ENCODE measurements at places on chromosomes 13 and 19. TPM values are rescaled to one million over a fixed set of nuclear protein-coding genes. Genes with fewer than 3 reads are reported as not detected.

GRCh38 chr13:64505336-64505910 is 2724.7 kb downstream of the PCDH9 start:
- H3K4me3 ChIP-seq: no peak overlapping the region
- DNase-seq: peak; percentile 86

GRCh38 chr13:87661471-87661870 is 9.7 kb upstream of the SLITRK5 start:
- H3K36me3 ChIP-seq: no peaks in the 10 kb centered on the region
- no peak overlapping the region for H3K27ac ChIP-seq
- H3K4me1 ChIP-seq: no peaks in the 10 kb centered on the region
- H3K27me3 ChIP-seq: no peaks in the 10 kb centered on the region
- DNase-seq: no peak
- no peak overlapping the region for H3K4me3 ChIP-seq

DNA sequence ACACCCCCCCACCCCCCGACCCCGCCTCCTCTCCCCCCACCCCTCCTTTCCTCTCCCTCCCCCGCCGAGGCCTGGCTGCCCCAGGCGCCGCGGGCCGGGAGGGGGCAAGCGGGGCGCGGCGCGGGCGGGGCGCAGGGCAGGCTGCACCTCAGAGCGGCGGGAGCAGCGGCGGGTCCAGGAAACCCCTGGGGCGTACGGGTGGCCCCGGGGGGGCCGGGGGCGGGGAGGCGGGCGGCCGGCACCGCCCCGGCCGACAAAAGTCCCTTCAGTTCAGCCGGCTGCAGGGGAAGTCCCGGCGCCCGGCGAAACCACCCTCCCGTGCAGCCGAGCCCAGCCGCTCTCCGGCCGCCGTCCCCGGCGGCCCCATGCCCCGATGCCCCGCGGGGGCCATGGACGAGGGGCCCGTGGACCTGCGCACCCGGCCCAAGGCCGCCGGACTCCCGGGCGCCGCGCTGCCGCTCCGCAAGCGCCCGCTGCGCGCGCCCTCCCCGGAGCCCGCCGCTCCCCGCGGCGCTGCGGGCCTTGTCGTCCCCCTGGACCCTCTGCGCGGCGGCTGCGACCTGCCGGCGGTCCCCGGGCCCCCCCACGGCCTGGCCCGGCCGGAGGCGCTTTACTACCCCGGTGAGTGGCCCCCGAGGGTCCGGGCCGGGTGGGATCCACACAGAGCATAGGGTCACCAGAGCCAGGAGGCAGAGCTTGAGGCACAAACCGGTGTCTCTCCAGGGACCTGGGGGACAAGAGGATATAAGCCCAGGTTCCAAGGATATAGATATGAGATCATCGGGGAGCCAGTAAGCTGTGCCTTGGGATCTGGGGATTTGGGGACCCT is at the start of gene BCL3:
Gene BCL3 (plus strand): TSS at position 283 of the 829 bp plus-strand sequence. CDS start 83 bp downstream, at position 366.
- peaks cover 19% of the 10 kb centered on the region for H3K36me3 ChIP-seq
- H3K4me1 ChIP-seq: peaks cover 73% of the 10 kb centered on the region
- H3K4me3 ChIP-seq: peak within 1 kb of the TSS; percentile 96
- H3K27ac ChIP-seq: peak within 1 kb of the TSS; percentile 87

DNA sequence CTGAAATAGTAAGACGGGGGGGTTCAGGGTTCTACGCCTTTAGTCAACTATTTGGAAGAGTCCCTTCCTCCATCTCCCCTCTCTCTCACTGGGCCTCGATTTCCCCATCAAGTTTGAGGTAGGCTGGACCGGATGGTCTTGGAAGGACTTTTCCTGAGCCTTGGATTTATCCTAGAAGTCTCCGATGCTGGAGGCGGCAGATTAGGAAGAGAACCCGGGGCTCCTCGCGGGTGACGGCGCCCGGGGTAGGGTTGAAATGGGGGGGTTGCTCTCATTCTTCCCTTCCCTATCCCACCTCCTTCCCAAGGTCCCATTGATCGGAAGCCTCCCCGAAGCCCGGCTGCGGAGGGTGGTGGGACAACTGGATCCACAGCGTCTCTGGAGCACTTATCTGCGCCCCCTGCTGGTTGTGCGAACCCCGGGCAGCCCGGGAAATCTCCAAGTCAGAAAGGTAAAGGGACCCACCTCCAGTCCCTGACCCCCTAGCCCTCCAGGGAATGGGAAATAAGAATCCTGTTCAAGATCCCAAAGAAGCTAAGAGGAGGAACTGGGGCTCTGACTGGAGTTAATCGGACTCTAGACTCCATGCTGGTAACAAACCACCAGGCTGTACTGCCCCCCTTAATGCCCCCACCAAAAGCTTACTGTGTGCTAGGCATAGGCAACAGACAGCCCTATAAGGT is 781 bp downstream of the QPCTL start:
- peaks cover 3% of the 10 kb centered on the region for H3K27me3 ChIP-seq
- peak overlapping the region; percentile 96 for H3K27ac ChIP-seq
- peaks cover 26% of the 10 kb centered on the region for H3K4me1 ChIP-seq

DNA sequence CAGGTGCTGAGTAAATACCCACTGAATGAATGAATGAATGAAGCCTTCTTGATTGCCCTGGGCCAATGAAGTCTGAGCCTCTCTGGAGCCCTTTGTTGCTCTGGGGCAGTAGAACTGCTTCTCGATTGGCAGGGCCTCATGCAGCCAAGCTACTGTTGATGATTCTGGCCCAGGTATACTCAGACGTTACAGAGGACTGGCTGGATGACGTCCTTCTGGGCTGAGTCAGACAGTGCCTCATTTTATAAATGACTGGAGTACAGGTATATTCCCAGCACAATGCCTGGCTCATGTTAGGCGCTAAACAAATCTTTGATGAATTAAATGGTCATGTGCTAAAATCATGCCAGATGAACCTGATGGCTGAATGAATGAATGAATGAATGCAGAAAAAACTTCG is 243.8 kb upstream of the MAB21L1 start:
- H3K4me1 ChIP-seq: peaks cover 61% of the 10 kb centered on the region
- peak overlapping the region; percentile 48 for H3K4me3 ChIP-seq
- no peaks in the 10 kb centered on the region for H3K27me3 ChIP-seq
- DNase-seq: no peak

GRCh38 chr13:21516805-21517204 is 57.7 kb upstream of the ZDHHC20 start:
- no peak overlapping the region for H3K4me3 ChIP-seq
- no peak for DNase-seq
- no peak overlapping the region for H3K27ac ChIP-seq
- peaks cover 22% of the 10 kb centered on the region for H3K36me3 ChIP-seq
- H3K4me1 ChIP-seq: peaks cover 14% of the 10 kb centered on the region

- peaks cover 4% of the 10 kb centered on the region for H3K36me3 ChIP-seq
- H3K27ac ChIP-seq: no peak overlapping the region
- no peak overlapping the region for H3K4me3 ChIP-seq
- no peak for DNase-seq
- H3K4me1 ChIP-seq: no peaks in the 10 kb centered on the region
- H3K27me3 ChIP-seq: no peaks in the 10 kb centered on the region
These were observed 139.3 kb upstream of the ZNF507 start for GRCh38 chr19:32206065-32206464.

DNA sequence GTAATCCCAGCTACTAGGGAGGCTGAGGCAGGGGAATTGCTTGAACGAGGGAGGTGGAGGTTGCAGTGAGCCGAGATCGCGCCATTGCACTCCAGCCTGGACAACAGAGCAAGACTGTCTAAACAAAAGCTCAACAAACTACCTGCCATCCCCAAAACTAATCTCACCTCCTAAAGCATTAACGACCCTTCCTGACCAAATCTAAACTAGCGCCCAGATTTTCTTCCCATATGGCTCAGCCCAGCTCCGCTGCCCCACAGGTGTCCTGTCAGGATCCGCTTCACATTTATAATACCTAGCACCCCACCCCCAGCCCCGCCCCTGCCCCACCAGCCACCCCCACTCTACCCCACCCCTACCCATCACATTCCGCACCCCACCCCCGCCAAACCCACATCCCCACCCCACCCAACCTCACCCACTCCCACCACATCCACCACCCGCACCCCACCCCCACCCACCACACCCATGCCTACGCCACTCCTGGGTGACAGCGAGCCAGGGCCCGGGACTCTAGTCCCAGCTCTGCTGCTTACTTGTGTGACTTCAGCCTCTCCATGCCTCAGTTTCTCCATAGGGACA is 599 bp downstream of the C19orf12 start:
- peaks cover 36% of the 10 kb centered on the region for H3K4me1 ChIP-seq
- H3K36me3 ChIP-seq: no peaks in the 10 kb centered on the region
- peak overlapping the region; percentile 85 for H3K4me3 ChIP-seq
- H3K27ac ChIP-seq: peak overlapping the region; percentile 62

- peaks cover 8% of the 10 kb centered on the region for H3K36me3 ChIP-seq
- H3K4me3 ChIP-seq: no peak overlapping the region
- H3K27me3 ChIP-seq: no peaks in the 10 kb centered on the region
- H3K4me1 ChIP-seq: peaks cover 5% of the 10 kb centered on the region
These were observed 10.5 kb upstream of the OVOL3 start for GRCh38 chr19:36100476-36100875.

- peaks cover 63% of the 10 kb centered on the region for H3K36me3 ChIP-seq
- H3K27ac ChIP-seq: peak overlapping the region; percentile 77
- H3K4me1 ChIP-seq: peaks cover 25% of the 10 kb centered on the region
- peak; percentile 85 for DNase-seq
- no peaks in the 10 kb centered on the region for H3K27me3 ChIP-seq
These were observed 22.1 kb downstream of the SPART start for GRCh38 chr13:36323951-36324566.

DNA sequence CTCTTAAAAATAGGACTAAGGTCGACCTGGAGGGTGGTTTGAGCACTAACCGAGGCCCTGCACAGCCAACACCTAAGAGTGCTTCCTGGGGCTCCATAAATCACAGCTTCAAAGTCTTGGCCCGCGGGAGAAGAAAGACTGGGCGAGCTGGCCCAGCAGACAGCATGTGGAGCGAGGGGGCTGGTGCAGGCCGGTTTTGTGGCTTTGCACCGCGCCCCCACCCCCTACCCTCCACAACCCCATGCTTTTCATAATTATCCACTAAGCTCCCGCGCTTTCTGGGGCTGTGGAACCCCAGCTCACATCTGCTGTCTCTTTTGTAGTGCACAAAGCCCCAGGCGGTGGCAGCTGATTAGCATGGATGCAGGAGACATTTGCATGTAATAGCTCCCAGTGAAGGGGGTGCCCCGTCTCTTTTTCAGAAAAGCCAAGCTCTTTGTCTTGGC is 17.1 kb downstream of the CARM1 start:
- no peaks in the 10 kb centered on the region for H3K36me3 ChIP-seq
- no peak for DNase-seq
- no peak overlapping the region for H3K27ac ChIP-seq
- peaks cover 3% of the 10 kb centered on the region for H3K27me3 ChIP-seq
- H3K4me1 ChIP-seq: peaks cover 32% of the 10 kb centered on the region

GRCh38 chr19:41915776-41916414 is 12.4 kb downstream of the ERFL start:
- no peak overlapping the region for H3K4me3 ChIP-seq
- H3K36me3 ChIP-seq: no peaks in the 10 kb centered on the region
- no peaks in the 10 kb centered on the region for H3K4me1 ChIP-seq
- peaks cover 24% of the 10 kb centered on the region for H3K27me3 ChIP-seq
- no peak overlapping the region for H3K27ac ChIP-seq
- no peak for DNase-seq

DNA sequence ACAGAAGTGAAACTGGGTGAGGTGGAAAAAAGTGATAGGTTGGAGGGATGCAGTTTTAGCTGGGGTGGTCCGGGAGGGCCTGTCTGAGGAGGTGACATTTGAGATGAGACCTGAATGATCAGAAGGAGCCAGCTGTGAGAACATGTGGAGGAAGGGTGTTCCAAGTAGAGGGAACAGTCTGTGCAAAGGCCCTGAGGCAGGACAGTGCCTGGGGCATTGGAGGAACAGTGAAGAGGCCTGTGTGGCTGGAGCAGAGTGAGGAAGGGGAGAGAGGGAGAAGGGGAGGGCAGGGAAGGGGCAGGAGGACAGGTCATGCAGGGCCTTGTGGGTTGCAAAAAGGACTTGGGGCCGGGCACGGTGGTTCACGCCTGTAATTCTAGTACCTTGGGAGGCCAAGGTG is 36.3 kb upstream of the PTPRS start:
- H3K27ac ChIP-seq: no peak overlapping the region
- H3K36me3 ChIP-seq: peaks cover 4% of the 10 kb centered on the region
- H3K27me3 ChIP-seq: peaks cover 9% of the 10 kb centered on the region
- H3K4me3 ChIP-seq: no peak overlapping the region
- no peaks in the 10 kb centered on the region for H3K4me1 ChIP-seq

DNA sequence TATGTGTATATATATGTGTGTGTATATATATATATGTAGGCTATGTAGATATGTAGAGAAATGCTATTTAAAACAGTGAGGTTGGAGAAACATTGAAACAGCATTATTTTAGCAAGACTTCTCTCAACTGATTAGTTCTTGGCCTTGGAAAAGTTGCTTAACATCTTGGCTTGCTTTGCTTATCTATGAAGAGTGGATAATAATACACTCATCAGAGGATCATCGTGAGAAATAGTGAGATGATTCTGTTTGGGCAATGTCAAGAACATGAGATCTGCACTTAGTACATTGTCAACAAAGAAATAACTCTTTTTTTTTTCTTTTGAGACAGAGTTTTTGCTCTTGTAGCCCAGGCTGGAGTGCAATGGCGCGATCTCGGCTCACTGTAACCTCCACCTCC is 128.3 kb downstream of the KLF5 start:
- no peak overlapping the region for H3K27ac ChIP-seq
- H3K36me3 ChIP-seq: no peaks in the 10 kb centered on the region

DNA sequence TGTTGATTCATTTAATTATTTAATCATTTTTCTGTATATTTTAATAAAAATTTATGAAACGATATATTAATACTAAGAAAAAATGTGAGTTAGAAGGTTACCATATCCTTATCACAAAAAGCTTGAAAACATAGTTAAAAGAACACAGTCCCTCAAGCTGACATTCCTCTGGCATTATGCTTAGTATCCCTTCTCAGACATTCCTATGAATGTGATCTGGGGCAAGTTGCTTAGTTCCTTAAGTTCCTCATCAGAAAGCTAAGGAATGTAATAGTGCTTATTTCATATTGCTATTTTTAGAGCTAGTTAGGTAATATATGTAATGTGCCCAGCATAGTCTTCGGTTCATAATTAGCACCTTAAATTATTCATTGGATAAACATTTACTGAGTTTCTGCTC is 122.8 kb downstream of the MTUS2 start:
- no peaks in the 10 kb centered on the region for H3K4me1 ChIP-seq
- peaks cover 2% of the 10 kb centered on the region for H3K27me3 ChIP-seq
- no peak overlapping the region for H3K27ac ChIP-seq
- H3K36me3 ChIP-seq: no peaks in the 10 kb centered on the region

DNA sequence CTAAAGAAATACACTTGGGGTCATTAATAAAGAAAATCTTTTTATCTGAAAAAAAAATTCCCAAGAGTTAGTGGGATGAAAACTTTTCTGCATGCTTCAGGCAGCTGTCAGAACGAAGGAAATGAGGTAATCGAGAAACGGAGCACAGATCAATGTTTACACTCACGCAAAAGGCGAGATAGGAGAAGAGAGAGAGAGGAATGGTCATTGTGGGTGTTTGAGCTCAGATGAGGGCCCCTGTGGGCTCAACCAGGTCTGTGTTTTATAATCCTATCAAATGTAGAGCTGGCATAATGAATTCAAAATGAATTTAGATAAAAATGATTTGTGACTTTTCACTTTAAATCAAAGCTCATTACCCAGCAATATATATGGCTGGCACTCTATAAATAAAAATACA is 6.3 kb upstream of the RXFP2 start:
- peaks cover 12% of the 10 kb centered on the region for H3K4me1 ChIP-seq
- DNase-seq: no peak

- no peaks in the 10 kb centered on the region for H3K36me3 ChIP-seq
- no peak for DNase-seq
- no peaks in the 10 kb centered on the region for H3K27me3 ChIP-seq
- H3K4me1 ChIP-seq: no peaks in the 10 kb centered on the region
- H3K27ac ChIP-seq: no peak overlapping the region
These were observed 231.6 kb downstream of the SPRY2 start for GRCh38 chr13:80109303-80109702.

ACP7 gene
- not detected for total RNA-seq

ZNF446 gene
- total RNA-seq: 5.9 TPM

ZNF544 gene
- total RNA-seq: 30.9 TPM

GFY gene
- total RNA-seq: not detected

BSG gene
- 422 TPM for total RNA-seq

KIR2DL1 gene
- not detected for total RNA-seq

CCDC70 gene
- not detected for total RNA-seq

SPRED3 gene
- 13.0 TPM for total RNA-seq
